H1 (cell line): ENCODE measurements at places on chromosomes 3 and 15. TPM values are rescaled to one million over a fixed set of nuclear protein-coding genes. Genes with fewer than 3 reads are reported as not detected.
A peak's percentile ranks its signal among the peaks of the same experiment; 100 is the strongest.

Gene MGLL
- 0.34 and 0.75 TPM in 2 replicates for total RNA-seq

Gene TM2D3
- total RNA-seq: 24.2 and 28.0 TPM in 2 replicates

Gene IDH3A
- 36.8 and 41.5 TPM in 2 replicates for total RNA-seq

DNA sequence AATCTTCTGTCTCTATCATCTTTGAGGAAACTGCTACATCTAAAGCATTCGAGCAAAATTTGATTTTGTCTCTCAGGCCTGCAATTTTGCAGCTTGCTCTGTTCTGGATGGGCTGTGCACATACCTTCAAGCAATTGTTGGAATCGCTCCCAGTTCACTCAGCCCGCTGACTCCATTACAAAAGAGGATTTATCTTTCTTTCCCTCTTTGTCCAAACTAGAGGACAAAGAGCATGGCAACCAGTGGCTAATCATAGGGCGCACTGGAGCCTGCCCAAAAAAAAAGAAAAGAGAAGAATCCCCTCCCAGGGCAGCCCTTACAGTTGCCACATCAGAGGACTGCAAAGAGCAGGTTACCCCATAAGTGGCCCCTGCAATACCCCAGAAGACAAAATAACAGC lies 49.0 kb upstream of the DUT start:
- H3K27me3 ChIP-seq: no peaks in the 10 kb centered on the region
- H3K4me1 ChIP-seq: peaks cover 3% of the 10 kb centered on the region; the same call in 1 of the 2 replicates
- no peaks in the 10 kb centered on the region for H3K36me3 ChIP-seq
- no peak for DNase-seq
- no peak overlapping the region for H3K27ac ChIP-seq

GRCh38 chr3:181797431-181797830 lies 85.7 kb downstream of the SOX2 start:
- no peak overlapping the region for H3K4me3 ChIP-seq
- H3K36me3 ChIP-seq: no peaks in the 10 kb centered on the region
- H3K27ac ChIP-seq: no peak overlapping the region
- peaks cover 9% of the 10 kb centered on the region for H3K4me1 ChIP-seq

- H3K36me3 ChIP-seq: no peaks in the 10 kb centered on the region
- H3K4me1 ChIP-seq: no peaks in the 10 kb centered on the region
- H3K27me3 ChIP-seq: no peaks in the 10 kb centered on the region
- H3K27ac ChIP-seq: no peak overlapping the region
- DNase-seq: no peak
Measured at GRCh38 chr15:68487087-68487843, 55.3 kb upstream of the ITGA11 start.

- no peak overlapping the region for H3K4me3 ChIP-seq
- no peaks in the 10 kb centered on the region for H3K36me3 ChIP-seq
- no peaks in the 10 kb centered on the region for H3K27me3 ChIP-seq
- no peak overlapping the region for H3K27ac ChIP-seq
- DNase-seq: no peak
Measured at GRCh38 chr3:120129718-120130513, 35.7 kb upstream of the GSK3B start.

DNA sequence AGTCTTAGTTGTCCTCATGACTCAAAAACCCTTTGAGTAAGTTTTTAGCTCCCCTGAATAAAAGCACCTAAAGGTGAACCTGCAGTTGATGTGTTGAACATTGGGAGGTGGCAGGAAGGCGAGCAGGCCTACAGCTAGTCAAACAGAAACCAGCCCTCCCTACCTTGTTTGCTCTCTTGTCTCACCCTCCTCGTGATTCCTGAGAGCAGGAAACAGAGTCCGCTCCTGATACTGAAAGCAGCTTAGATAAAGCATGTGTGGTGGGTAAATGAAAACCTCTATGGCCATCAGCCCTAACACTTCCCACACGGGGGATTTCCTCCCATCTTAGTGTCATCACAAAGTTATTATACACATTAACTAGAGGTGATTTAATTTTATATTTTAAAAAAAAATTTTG lies 21.8 kb upstream of the CLDN18 start:
- no peak overlapping the region for H3K27ac ChIP-seq
- H3K36me3 ChIP-seq: no peaks in the 10 kb centered on the region
- DNase-seq: no peak
- no peaks in the 10 kb centered on the region for H3K27me3 ChIP-seq
- H3K4me1 ChIP-seq: no peaks in the 10 kb centered on the region
- no peak overlapping the region for H3K4me3 ChIP-seq

- no peak for DNase-seq
- H3K27ac ChIP-seq: no peak overlapping the region
- H3K4me3 ChIP-seq: no peak overlapping the region
- peaks cover 7% of the 10 kb centered on the region; the same call in 1 of the 2 replicates for H3K4me1 ChIP-seq
Measured at GRCh38 chr3:126423191-126424038, 28.7 kb downstream of the CFAP100 start.

DNA sequence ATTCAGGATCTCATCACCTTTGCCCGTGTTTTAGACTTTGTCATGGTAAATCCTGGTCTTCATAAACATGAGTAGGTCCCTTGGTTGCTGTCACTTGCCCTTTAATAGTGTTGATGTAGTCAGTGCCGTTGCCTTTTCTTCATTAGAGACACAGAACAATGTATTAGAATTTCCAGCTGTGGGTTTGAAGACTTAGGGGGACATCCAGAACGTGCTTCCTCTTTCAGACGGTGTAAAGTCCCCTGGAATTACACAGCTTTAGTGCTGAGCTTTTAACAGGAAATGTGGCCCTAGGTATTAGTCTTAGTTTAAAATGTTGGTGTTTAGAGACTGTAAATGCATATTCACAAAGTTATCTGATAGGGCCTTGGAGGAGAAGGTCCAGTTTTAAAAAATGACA lies 8.8 kb upstream of the LRCH3 start:
- DNase-seq: no peak
- H3K27me3 ChIP-seq: no peaks in the 10 kb centered on the region
- no peaks in the 10 kb centered on the region for H3K4me1 ChIP-seq
- no peak overlapping the region for H3K27ac ChIP-seq
- 0 out of 2 replicates have a peak, but pooled peaks cover 4% of the 10 kb centered on the region for H3K36me3 ChIP-seq

DNA sequence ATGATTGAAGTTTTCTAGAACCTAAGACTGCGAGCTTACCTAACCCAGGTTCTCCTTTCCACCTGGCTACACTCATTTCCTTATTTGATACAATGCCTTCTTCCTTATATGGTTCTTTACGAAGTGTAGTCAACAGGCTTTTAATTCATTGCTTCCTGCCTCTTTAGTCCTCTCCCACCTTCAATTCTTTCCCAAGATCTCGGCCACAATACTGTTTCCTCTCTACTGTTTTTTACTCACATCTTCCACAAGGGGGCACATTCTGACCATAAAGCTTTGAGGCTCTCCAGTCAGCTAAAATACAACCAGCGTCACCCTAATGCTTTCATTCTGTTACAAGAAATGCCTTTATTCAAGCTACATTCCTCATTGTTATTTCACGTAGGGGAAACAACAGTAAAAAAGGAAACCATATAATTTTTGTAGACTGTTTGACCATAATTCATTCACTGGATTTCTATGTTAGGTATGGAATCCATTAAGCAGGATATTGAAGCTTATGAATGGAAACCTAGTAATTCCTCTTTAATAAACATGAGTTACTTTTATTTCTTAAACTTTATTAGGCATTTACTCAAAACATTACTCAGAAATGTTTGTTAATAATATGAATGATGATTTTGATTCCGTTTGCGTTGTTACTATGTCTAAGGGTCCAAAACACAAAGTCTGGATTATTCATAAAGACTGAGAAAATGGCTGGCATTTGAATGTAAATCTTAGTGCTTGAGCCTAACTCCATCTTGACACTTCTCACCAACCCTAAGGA lies 29.5 kb upstream of the VEPH1 start:
- no peak overlapping the region for H3K4me3 ChIP-seq
- no peaks in the 10 kb centered on the region for H3K27me3 ChIP-seq
- H3K27ac ChIP-seq: peak overlapping the region; percentile 37; the same call in 1 of the 2 replicates
- H3K4me1 ChIP-seq: peaks cover 3% of the 10 kb centered on the region; the same call in 1 of the 2 replicates
- H3K36me3 ChIP-seq: no peaks in the 10 kb centered on the region
